ENCODE measurements at places on chromosomes 16 and 17.
A peak's percentile ranks its signal among the peaks of the same experiment; 100 is the strongest.

GRCh38 chr16:23876256-23876896, 40.6 kb downstream of the PRKCB start:
- DNase-seq, result no peak

GRCh38 chr16:88636488-88637265, 1.7 kb upstream of the IL17C start:
- DNase-seq, result no peak

DNA sequence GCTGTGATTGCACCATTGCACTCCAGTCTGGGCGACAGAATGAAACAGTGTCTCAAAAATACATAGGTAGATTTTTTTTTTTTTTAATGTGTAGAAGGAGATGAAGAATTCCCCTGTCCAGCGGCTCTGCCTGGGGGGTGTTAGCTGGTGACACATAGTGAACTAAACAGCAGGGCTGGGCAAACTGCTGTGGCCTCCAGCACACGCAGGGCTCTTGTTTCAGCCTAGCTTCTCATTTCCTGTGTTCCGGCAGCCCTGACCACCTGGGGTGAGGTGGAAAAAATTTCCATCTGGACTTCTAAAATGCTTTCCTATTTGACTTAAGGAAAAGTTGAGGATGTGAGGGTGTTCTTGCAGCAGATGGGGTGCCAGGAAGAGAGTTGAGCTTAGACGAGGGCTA, 33.3 kb upstream of the RGS9 start:
- no peak for DNase-seq

DNA sequence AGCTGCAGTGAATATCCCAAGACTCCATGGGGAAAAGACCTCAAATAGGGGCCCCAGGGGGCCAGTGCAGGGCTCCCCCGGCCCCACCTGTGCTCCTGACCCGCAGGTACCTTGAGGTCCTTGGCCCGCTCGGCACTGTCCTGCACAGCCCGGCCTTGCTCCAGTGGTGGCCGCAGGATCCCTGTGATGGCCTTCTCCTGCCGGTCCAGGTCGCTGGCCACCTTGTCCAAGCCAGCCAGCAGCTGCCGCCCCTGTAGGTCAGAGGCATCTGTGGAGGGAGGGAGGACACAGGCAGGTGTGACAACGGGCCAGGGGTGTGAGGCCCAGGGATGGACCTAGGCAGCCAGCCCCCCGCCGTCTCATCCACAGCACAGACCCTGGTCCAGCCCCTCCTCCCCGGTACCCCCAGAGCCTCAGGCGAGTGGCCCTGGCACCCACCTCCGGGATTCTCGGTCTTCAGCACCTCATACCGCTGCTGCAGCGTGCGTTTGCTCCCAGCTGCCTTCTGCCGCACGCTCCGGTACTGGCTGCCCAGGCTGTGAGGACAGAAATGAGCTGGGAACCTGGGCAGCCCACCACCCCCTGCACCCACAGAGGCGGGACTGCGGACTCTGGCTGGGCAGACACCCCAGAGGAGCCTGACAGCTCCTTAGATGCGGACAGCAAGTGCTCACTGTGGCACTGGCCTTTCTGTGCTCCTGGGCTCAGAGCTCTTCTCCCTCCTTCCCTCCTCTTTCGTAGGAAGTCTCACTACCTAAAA, 43.7 kb downstream of the PPL start:
- DNase-seq, result no peak

GRCh38 chr17:61757168-61757567, 106.2 kb downstream of the BRIP1 start:
- no peak for DNase-seq

- peak; percentile 67 for DNase-seq
Observed at GRCh38 chr17:40358323-40359038, 6.1 kb downstream of the GJD3 start.

DNA sequence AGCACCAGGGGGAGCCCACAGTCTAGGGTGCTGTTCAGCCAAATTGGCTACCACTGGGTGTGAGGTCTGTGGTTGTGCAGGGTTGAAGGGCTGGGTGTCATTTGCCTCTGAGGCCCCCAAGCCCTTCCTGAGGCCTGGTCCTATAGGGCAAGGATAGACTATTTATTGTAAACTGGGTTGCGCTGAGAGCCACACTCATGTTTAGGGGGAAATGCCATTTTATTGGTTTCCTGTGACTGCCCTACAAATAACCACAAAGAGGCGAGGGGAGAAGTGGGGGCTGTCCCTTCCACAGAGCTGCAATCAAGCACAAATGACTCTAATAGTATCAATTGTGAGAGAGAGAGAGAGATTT, 3.6 kb upstream of the ZCCHC14 start:
- no peak for DNase-seq

DNA sequence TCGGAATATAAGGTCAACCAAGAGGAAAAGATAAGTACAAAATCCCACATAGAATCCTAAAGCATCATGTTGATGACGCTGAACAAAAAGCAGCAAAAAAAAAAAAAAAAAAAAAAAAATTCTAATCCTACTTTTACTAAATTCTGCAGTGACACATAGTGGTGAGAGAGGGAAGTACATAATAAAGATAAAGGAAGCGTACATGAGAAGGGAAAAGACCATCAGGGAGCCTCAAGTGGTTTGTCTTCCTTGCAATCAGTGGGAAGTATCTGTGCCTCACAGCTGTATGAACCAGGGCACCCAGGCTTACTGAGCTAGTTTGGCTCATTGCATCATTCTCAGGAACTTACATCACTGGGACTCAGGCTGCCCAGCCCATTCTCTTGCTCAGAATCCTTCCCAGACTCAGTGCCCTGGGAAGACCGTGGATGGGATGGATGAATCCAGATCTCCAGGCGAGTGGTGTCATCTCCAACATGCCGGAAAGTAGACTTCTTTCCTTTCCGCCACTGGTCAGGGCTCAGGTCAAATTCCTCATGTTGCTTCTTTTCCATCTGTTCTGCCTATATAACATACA, 21.2 kb downstream of the SMG6 start:
- DNase-seq, result peak; percentile 66

DNA sequence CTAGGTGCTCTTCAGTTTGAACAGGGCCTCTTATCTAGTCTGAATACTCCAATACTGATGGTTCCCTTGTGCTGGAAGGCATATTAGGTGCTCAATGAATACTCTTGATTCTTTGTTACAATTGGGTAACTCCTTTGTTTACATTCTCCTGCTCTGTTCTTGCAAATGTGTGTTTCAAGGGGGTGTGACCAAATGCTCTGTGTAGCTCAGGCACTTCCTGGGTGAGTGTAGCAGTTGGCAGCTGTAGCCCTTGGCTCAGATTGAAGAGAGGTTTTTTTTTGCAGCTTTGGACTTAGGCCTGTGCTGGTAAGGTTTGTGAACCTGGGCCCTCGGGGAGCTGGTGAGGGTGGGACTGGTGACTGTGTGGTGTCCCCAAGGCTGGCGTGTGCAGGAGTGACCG, 20.2 kb downstream of the TBCD start:
- no peak for DNase-seq
